ENCODE measurements at places on chromosomes 3 and 15.

DNA sequence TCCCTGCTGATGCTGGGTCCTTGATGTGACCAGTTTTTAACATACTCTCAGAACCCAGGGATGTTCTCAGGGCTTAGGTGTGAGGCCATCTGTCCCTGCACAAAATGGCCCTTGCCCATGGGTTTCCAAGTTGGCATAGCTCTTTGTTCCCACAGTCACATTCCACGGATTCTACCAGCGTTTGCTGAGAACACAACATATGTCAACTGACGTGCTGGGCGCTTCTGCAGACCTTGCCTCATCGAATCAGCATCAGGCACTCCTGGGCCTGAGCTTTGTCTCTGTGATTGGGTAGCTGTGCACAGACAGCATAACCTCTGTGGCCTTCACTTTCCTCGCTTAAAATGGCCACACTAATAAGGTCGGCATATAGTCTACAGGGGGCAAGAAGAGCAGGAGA is 69.0 kb downstream of the MGLL start:
- DNase-seq = no peak

GRCh38 chr15:75584121-75584520 is 5.0 kb upstream of the PTPN9 start:
- DNase-seq = no peak

- no peak for DNase-seq
These were observed 136.5 kb upstream of the RASGRP1 start for GRCh38 chr15:38701149-38701548.

DNA sequence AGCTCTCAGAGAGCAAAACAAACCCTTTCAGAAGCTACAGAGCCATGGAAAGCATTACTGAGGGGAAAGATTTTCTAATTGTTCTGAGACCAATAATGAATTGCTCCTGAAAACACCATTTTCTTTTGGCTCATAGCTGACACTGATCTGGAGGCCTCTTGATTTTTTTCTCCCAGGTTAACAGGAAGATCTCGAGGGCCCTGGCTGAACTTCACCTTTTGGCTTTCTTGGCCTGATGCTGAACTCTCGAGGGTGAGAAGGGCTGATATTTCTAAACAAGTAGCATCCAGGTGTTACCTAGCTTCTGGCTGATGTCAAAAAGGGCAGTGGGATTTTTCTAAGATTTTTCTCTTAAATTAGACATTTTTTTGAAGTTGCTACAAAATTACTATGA is 19.9 kb upstream of the NFKBIZ start:
- DNase-seq = no peak

- DNase-seq = no peak
These were observed 58.4 kb downstream of the CAPN7 start for GRCh38 chr3:15264486-15264885.

GRCh38 chr3:152672320-152672649 is 162.6 kb upstream of the P2RY1 start:
- no peak for DNase-seq

- DNase-seq = no peak
These were observed 494.3 kb upstream of the KCNMB2 start for GRCh38 chr3:178041931-178042330.

DNA sequence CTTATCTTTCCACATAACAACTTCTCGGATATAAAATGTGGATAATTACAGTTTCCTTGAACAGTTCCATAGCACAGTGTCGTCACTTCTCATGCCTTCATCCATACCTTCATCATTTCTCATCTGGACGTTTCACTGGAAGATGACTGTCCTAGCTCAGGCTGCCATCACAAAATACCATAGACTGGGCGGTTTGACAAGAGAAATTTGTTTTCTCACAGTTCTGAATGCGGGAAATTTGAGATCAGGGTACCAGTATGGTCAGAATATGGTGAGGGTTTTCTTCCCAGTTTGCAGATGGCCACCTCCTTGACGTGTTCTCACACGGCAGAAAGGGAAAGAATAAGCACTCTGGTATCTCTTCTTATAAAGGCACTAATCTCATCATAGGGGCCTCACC is 42.8 kb downstream of the TMEM108 start:
- DNase-seq = no peak

DNA sequence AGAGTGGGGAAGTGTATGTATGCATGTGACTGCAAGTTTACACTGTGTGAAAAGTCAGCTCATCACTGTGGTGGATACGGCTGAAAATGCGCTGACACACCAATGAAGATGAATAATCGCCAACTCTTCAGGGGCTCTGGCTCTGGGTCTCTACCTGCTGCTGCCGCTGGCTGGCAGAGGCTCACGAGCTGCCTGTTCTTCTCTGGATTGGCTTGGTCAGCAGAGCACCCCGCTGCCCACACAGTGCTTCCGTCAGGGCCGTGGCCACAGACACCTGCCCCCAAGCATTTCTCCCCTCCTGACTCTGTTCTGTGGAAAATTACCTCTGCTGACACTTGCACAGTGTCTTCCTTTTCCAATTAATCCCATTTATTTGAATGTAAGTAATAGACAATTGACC is 215.5 kb downstream of the GAP43 start:
- DNase-seq = no peak

- no peak for DNase-seq
These were observed 1384.0 kb downstream of the ZPLD1 start for GRCh38 chr3:103818800-103819199.

DNA sequence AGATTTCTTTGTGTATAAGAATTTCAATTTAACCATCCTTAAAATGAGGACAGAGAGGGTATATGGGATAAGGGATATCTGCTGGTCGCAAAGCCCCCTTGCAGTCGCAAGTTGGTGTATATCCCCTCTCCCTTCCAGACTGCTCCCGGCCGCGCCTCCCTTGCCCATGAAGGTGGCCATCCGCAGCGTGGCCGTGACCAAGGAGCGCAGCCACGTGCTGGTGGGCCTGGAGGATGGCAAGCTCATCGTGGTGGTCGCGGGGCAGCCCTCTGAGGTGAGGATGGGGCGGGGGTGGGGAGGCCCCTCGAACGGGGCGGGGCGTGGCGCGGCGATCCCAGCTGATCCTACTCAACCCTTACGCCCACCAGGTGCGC is 29.4 kb downstream of the NBEAL2 start:
- DNase-seq = no peak

DNA sequence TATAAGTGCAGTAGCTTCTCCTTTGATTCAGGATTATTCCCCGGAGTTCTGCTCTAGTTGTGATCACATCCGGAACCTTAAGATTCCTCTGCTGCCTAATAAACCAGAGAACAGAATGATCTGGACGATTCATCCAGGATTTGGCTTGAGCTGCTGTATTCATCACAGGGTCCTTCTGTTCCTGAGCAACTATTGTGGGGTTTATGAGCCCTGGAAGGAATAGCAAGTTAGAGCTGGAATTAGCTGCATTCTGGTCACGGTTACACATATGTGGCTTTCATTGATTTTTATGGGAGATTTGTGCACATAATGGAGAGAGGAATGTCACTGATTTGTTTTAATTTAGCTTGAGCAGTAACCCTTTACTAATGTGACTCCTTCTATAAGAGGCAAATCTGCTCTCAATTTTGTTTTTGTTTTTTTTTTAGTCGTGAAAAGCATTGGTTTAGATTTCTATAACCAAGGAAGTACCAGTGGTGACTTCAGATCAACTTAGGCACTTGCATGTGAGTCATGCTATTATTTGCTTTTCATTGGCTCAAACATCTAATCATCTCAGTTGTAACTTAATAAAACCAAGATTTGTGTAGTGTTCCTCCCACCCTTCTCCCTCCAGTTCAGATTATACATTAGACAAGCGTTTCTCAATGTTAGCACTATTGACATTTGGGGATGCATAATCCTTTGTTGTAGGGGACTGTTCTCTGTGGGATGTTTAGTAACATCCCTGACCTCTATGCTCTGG is 148.5 kb downstream of the OTOL1 start:
- DNase-seq = no peak

GRCh38 chr3:138366006-138366759 is 17.8 kb downstream of the MRAS start:
- no peak for DNase-seq

DNA sequence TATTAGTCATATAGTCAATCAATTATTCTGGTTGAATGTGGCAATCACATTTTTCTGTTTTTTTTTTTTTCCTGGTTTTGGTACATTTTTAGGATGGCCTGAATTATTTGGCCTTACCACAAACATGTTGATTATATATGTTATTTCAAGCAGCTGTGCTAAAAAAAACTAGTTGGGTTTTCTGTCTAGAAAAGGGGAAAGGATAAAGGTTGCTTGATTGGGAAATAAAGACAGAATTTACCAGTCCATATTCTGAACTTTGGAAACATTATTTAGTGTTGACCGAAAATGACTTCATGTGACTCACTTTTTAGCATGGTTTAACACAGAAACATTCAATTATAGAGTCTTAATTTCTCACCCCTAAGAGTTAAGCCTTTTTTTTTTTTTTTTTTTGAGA is 8.1 kb downstream of the MORF4L1 start:
- no peak for DNase-seq

- DNase-seq = no peak
These were observed 899.8 kb downstream of the MCTP2 start for GRCh38 chr15:95131131-95131556.

DNA sequence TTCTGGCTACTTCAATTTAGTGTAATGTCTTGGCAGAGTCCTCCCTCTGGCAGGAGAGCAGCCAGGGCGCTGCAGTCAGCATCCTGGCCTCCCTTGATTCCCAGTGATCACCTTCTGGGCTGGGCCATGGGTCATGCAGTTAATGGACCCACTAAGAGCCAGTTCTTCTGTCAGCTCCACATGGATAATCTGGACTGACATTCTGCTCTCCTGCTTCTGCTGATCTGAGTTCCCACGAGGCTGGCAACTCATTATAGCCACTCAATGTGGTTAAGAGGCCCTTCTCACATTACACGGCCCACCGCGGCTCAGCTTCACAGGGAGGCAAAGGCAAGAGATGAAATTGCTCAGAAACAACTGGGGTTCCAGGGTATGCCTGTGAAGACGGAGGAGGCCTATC is 94.0 kb downstream of the WDR76 start:
- DNase-seq = no peak

GRCh38 chr3:24197809-24198208 is 252.7 kb downstream of the NR1D2 start:
- DNase-seq = no peak

DNA sequence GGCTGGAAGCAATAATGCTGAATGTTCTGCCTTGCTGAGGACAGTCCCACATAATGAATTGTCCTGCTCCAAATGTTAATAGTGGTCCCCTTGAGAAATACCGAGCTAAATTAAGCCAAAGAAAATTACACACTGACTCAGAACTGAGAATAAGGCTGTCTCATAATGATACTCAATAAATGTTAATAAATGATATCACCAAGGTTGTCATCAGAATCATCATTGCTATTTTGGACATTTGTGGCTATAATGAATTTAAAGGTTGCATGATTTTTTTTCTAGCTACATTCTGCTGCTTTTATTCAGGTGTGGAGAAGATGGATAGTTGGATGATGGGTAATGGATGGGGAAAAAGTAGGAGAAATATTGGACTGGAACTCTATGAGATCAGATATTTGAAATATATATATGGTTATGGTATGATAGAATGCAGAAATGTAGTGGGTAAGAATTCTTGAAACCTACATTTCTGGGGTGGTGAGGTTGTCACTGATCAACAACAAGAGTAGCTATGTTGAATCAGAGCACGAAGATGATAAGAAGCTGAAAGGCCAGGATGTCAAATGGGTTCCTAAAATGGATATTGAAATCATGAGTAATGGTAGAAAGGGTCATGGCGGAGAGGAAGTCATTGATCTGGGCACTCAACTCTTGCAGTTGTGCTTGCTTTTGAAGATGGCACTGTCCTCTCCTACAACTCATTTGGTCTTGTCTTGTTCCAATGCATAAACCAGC is 12.8 kb downstream of the CHST2 start:
- no peak for DNase-seq

DNA sequence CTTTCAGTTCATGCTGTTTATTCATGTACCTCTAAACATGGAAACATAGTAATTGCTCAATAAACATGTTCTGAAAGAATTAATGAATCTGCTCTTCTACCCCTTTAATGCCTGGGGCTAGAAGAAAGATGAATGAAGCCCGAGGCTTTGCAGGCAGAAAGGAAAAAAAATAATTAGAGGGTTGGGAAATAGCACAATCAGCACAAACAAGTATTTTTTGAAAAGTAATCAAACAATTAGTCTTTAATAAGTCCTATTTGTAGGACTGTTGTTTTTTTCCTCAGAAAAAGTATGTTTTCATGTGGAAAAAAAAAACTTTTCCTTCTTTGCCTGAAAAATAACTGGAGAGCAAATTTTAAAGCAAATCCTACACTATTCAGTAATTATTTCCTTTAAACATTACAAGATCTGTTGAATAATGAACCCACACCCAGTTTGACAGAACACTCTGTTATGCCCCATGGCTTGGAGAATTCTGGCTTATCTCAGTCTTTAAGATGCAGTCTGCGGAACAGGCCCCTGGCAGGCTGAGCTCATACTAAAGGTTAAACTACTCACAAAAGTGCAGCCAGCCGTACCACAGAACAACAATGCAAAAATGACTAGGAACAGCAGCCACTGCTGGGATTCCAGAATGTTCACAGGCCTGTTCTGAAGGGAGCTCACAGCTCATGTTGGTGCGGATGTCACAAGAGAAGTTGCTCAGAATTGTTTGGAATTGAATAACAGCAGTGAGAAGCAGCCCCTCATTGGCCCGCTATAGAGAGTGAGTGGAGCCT is 79.2 kb downstream of the ABI3BP start:
- no peak for DNase-seq

GRCh38 chr15:76035593-76035992 is 23.4 kb upstream of the NRG4 start:
- DNase-seq = no peak

GRCh38 chr3:152486364-152486763 is 217.6 kb downstream of the MBNL1 start:
- no peak for DNase-seq

- DNase-seq = no peak
These were observed 279.0 kb downstream of the LPP start for GRCh38 chr3:188432802-188433520.

- DNase-seq = no peak
These were observed 5.0 kb upstream of the FEZF2 start for GRCh38 chr3:62378311-62378789.

DNA sequence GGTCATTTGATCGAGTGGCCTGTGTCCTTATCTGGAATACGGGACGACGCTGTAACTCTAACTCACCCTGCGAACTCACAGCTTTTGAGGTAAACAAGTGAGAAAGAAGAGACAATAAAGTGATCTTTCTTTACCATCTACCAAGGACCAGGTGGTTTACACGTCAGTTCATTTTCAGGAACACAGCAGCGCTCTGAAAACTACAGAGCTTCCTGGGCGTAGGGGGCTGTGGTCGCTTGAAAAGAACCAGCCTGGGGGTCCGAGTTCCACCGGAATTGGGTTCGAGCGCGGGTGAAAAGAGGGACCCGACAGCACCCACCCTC is 357 bp downstream of the KIAA1143 start:
- DNase-seq = no peak

Measured in AG08396 (cell line).